PC-3 (cell line): ENCODE measurements at places on chromosomes 4 and X. TPM values are rescaled to one million over a fixed set of nuclear protein-coding genes. Genes with fewer than 3 reads are reported as not detected.

DNA sequence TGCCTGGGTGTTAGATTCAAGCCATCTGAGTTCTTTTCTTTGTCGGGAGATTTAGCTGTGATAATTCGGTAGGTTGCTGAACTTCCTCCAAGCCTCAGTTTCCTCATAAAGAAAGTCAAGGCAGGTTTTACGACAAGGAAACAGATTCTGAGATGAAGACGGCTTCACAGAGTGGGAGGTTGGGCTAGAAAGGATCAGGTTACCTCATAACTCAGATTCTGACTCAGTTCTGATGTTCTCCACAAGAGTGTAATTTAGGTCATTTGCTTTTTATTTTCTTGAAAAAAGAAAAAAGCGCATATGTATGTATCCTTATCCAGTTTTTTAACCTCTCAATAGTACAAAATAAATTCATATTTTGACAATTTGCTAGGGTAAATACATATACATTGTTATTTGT is 47.2 kb upstream of the ELOVL6 start:
- H3K4me3 ChIP-seq = peak overlapping the region; percentile 38; the same call in 1 of the 2 replicates
- H3K4me1 ChIP-seq = peaks cover 8% of the 10 kb centered on the region
- no peaks in the 10 kb centered on the region for H3K27me3 ChIP-seq

DNA sequence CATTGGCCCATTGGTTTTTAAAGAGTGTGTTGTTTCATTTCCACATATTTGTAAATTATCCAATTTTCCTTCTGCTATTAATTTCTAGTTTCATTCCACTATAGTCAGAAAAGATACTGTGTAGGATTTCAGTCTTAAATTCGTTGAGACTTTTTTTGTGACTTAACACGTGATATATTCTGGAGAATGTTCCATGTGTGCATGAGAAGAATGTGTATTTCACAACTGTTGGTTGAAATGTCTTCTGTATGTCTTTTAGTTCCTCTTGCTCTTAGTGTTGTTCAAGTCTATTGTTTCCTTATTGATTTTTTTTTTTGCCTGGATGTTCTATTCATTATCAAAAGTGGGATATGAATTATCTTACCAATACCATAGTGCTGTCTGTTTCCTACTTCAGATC is 606.9 kb downstream of the RPA4 start:
- DNase-seq = no peak
- no peaks in the 10 kb centered on the region for H3K36me3 ChIP-seq
- no peaks in the 10 kb centered on the region for H3K4me1 ChIP-seq
- H3K4me3 ChIP-seq = no peak overlapping the region
- H3K27ac ChIP-seq = no peak overlapping the region

GRCh38 chrX:31508338-31508737 is 436.5 kb upstream of the FTHL17 start:
- H3K36me3 ChIP-seq = no peaks in the 10 kb centered on the region
- H3K27ac ChIP-seq = no peak overlapping the region
- no peaks in the 10 kb centered on the region for H3K4me1 ChIP-seq
- no peak for DNase-seq
- no peak overlapping the region for H3K4me3 ChIP-seq

- H3K4me3 ChIP-seq = no peak overlapping the region
- H3K4me1 ChIP-seq = peaks cover 7% of the 10 kb centered on the region; the same call in 1 of the 2 replicates
- H3K27ac ChIP-seq = no peak overlapping the region
- DNase-seq = peak; percentile 50
- no peaks in the 10 kb centered on the region for H3K36me3 ChIP-seq
Observed at GRCh38 chrX:150587585-150588503, 19.4 kb downstream of the MTM1 start.

- H3K36me3 ChIP-seq = no peaks in the 10 kb centered on the region
- no peak overlapping the region for H3K27ac ChIP-seq
- DNase-seq = no peak
Observed at GRCh38 chr4:54100595-54101189, 729 bp downstream of the GSX2 start.

DNA sequence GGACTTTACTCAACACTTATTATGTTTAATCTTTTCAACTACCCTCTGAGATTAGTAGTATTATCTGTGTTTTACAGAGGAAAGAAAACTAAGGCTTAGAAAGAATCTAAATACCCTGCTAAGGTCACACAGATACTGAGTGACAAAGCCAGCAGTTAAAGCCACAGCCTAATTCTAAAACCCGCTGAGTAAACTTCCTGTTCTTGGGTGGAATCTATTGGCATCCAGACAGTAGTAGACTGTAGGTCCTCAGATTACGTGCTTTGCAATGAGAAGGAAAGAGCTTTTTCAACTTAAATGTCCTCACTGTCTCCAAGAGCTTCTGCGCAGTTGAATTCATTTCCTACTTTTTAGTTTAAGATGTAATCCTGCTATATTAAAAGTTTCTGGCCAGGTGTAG is 126.0 kb downstream of the TENM3 start:
- no peak overlapping the region for H3K27ac ChIP-seq
- no peaks in the 10 kb centered on the region for H3K4me1 ChIP-seq
- H3K27me3 ChIP-seq = 0 out of 2 replicates have a peak, but pooled peaks cover 5% of the 10 kb centered on the region
- H3K36me3 ChIP-seq = no peaks in the 10 kb centered on the region

DNA sequence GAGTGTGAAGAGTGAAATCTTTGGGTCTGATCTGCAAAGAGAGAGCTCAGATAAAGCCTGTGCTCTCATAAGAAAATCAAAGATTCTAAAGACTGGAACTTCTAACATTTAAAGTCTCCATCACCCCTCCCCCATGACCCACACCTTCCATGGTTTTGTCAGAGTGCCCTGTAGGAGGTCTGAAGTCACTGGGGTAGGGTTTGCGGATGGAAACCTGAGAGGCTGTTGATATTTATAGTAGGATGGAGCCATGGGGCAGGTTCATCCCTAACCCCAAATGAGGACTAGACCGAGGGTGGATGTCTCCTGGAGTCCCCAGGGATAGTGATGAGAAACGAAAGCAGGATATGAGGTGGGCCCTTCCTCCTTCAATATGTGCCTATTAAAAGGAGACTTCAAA is 28.4 kb upstream of the NLGN4X start:
- no peaks in the 10 kb centered on the region for H3K27me3 ChIP-seq
- no peaks in the 10 kb centered on the region for H3K36me3 ChIP-seq
- H3K4me1 ChIP-seq = no peaks in the 10 kb centered on the region
- no peak overlapping the region for H3K27ac ChIP-seq
- no peak for DNase-seq
- no peak overlapping the region for H3K4me3 ChIP-seq

GRCh38 chrX:386239-386767 is 404 bp downstream of the PPP2R3B start:
- no peak overlapping the region for H3K27ac ChIP-seq
- no peaks in the 10 kb centered on the region for H3K36me3 ChIP-seq
- 0 out of 2 replicates have a peak, but pooled peaks cover 4% of the 10 kb centered on the region for H3K4me1 ChIP-seq
- no peak for DNase-seq
- H3K27me3 ChIP-seq = no peaks in the 10 kb centered on the region

- no peak overlapping the region for H3K4me3 ChIP-seq
- no peak for DNase-seq
- no peaks in the 10 kb centered on the region for H3K36me3 ChIP-seq
- peaks cover 5% of the 10 kb centered on the region; the same call in 1 of the 2 replicates for H3K4me1 ChIP-seq
Observed at GRCh38 chr4:123596805-123597204, 200.2 kb downstream of the SPRY1 start.

GRCh38 chr4:128787509-128788311 is 21.8 kb upstream of the JADE1 start:
- no peak overlapping the region for H3K4me3 ChIP-seq
- DNase-seq = peak; percentile 5
- H3K36me3 ChIP-seq = no peaks in the 10 kb centered on the region
- H3K4me1 ChIP-seq = no peaks in the 10 kb centered on the region

DNA sequence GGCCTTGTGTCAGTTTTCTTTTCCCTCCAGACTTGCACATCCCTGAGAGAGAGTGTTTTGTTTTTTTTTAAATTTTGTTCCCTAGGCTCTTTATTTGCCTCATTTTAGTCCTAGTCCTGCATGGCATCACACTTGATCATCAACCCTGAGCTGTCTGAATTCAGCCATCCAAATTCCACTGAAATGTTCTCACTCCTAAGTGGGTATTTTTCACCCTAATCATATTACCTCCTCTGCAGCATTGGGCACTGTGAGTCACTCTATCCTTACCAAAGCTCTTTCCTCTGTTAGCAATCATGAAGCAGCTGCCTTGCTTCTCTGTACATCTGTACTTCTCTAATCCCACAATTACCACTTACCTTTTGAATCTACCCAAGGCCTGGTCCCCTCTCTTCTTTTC is 356.6 kb upstream of the MAGEB2 start:
- H3K36me3 ChIP-seq = no peaks in the 10 kb centered on the region
- peak; percentile 8 for DNase-seq
- H3K4me1 ChIP-seq = no peaks in the 10 kb centered on the region
- H3K4me3 ChIP-seq = no peak overlapping the region
- no peaks in the 10 kb centered on the region for H3K27me3 ChIP-seq

- H3K4me3 ChIP-seq = no peak overlapping the region
- DNase-seq = no peak
- no peak overlapping the region for H3K27ac ChIP-seq
- H3K4me1 ChIP-seq = peaks cover 14% of the 10 kb centered on the region
- no peaks in the 10 kb centered on the region for H3K27me3 ChIP-seq
- no peaks in the 10 kb centered on the region for H3K36me3 ChIP-seq
Observed at GRCh38 chr4:81459228-81459627, 12.5 kb downstream of the RASGEF1B start.

DNA sequence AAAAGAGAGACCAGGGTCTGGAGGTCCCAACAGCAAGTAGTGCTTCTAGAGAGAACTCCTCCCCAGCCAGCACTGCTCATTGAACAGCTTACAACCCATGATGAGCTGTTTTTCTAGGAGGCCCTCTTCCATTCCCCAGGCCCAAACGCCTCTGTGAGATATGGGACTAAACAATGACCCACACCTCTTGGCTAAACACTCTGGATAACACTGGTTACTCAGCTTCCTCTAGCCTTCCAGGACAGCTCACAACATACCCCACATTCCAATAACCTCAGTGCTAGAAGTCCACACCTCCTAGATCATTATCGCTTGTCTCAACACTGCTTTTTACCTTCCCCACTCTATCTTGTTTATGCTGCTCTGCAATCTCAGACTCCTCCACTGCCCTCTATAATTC is 35.4 kb upstream of the PGRMC2 start:
- no peaks in the 10 kb centered on the region for H3K36me3 ChIP-seq
- DNase-seq = peak; percentile 86
- H3K27me3 ChIP-seq = no peaks in the 10 kb centered on the region

GRCh38 chrX:103722505-103722904 is 11.8 kb downstream of the TMEM31 start:
- H3K27ac ChIP-seq = no peak overlapping the region
- no peaks in the 10 kb centered on the region for H3K27me3 ChIP-seq
- no peaks in the 10 kb centered on the region for H3K36me3 ChIP-seq
- no peak for DNase-seq
- no peak overlapping the region for H3K4me3 ChIP-seq

DNA sequence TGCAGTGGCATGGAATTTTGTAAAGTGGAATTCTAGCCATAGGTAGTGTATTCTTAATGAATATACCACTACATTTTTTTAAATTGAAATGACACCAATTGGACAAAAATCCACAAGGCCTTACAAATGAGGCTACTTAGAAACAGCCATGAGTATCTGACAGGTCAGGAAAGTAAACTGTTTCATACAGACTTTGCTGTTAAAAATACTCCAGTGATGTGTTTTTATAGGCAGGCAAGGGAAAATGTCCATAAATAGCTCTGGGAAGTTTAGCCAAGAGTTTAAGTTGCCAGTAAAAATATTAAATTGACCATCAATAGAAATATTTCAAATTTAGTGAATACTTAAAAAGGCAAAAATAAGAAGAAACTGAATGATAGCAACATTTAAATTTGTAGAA is 41.8 kb upstream of the PDLIM5 start:
- no peak for DNase-seq
- no peaks in the 10 kb centered on the region for H3K27me3 ChIP-seq
- H3K27ac ChIP-seq = no peak overlapping the region
- H3K4me1 ChIP-seq = peaks cover 27% of the 10 kb centered on the region

DNA sequence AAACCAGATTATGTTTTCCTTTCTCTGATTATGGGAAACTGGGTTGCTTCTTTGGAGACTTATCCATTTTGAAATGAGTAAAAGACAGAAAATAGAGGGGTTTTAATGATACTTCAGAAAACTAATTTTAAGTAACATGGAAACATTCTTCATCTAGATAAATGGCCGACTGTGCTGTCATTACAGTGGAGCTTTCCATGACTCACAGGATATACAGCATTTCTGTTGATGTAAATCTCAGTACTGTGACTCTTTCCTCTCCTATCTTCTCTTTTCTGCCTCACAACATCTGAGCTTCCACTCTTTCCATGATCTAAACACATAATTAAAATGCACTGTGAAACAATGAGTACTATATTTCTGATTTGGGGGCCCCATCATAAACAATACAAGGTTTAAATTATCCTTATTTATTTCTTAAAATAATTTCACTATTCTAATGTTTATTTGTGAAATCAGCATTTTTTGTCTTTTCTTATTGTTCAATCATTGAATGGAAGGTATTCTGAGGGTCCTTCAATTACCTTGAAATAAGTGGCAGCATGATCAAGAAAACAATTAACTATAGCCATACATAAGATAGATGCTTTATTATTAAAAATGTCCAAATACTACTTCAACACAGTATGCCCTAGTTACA is 19.3 kb downstream of the SEC24D start:
- peak; percentile 2 for DNase-seq
- no peak overlapping the region for H3K27ac ChIP-seq
- H3K4me1 ChIP-seq = no peaks in the 10 kb centered on the region
- no peaks in the 10 kb centered on the region for H3K27me3 ChIP-seq

- H3K27ac ChIP-seq = no peak overlapping the region
Observed at GRCh38 chr4:29536745-29537144, 1183.4 kb upstream of the PCDH7 start.

DNA sequence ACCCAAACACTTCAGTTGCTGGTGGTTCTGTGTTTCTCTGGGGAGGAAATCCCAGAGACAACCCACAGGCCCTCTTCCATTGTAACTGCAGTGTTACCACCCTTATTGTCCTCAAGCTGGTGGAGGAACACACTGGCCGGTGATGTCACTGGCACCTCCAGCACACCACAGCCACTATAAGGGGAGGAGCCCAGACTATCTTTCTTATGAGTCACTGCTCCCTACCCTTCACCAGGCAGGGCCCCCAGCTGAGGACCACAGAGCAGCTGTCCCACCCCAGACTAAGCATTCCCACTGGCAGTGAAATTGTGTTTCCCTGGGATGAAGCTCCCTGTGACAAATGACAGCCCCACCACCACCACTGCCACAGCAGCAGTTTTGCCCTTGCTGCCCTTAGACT is 171.8 kb upstream of the FGF16 start:
- DNase-seq = no peak
- no peaks in the 10 kb centered on the region for H3K27me3 ChIP-seq
- H3K4me3 ChIP-seq = no peak overlapping the region
- H3K36me3 ChIP-seq = no peaks in the 10 kb centered on the region
- H3K4me1 ChIP-seq = no peaks in the 10 kb centered on the region

Gene NXF2
- total RNA-seq = not detected in 2 replicates

Gene GAGE13
- not detected in 2 replicates for total RNA-seq

Gene PRDM8
- 8.9 and 9.4 TPM in 2 replicates for total RNA-seq

Gene UGT2B7
- total RNA-seq = not detected in 2 replicates

Gene F8A3
- total RNA-seq = 0.07 and 2.2 TPM in 2 replicates

Gene LRCH2
- total RNA-seq = 0.11 TPM in 1 of 2 replicates, not detected in the other

Gene BMPR1B
- total RNA-seq = 5.0 and 7.1 TPM in 2 replicates

Gene YTHDC1
- 47.6 and 55.5 TPM in 2 replicates for total RNA-seq

Gene CT45A3
- not detected in 2 replicates for total RNA-seq

Gene SPARCL1
- not detected in 2 replicates for total RNA-seq

Gene AFP
- 0.40 TPM in 1 of 2 replicates, not detected in the other for total RNA-seq

Gene DTHD1
- not detected in 2 replicates for total RNA-seq

Gene AKAP4
- total RNA-seq = not detected in 2 replicates

Gene FRG2
- 0.47 and 0.86 TPM in 2 replicates for total RNA-seq

Gene MAGEE2
- total RNA-seq = not detected in 2 replicates

Gene GYPE
- not detected in 2 replicates for total RNA-seq

Gene TRIM2
- total RNA-seq = 18.9 and 20.2 TPM in 2 replicates
